T-cell (primary cell): ENCODE measurements at places on chromosomes 12 and 14. TPM values are rescaled to one million over a fixed set of nuclear protein-coding genes. Genes with fewer than 3 reads are reported as not detected.

CCDC63 gene
- total RNA-seq = not detected

DNAH10 gene
- 0.20 TPM for total RNA-seq

VRTN gene
- total RNA-seq = not detected

GUCY2C gene
- 0.06 TPM for total RNA-seq

CLEC1B gene
- not detected for total RNA-seq

CRIP2 gene
- 10.8 TPM for total RNA-seq

CCDC85C gene
- 9.9 TPM for total RNA-seq

SERPINA12 gene
- total RNA-seq = not detected

KLHL33 gene
- 0.65 TPM for total RNA-seq

RGS6 gene
- 0.12 TPM for total RNA-seq

PRKD1 gene
- total RNA-seq = 0.43 TPM

TTC6 gene
- total RNA-seq = not detected

CHGA gene
- total RNA-seq = not detected

C1R gene
- 3.6 TPM for total RNA-seq

FAM181A gene
- total RNA-seq = not detected

WSB2 gene
- 22.1 TPM for total RNA-seq

RERGL gene
- total RNA-seq = not detected

SCAF11 gene
- total RNA-seq = 156 TPM

FGF23 gene
- not detected for total RNA-seq

GPR137C gene
- not detected for total RNA-seq
